ENCODE measurements at places on chromosomes 5 and 9.
A peak's percentile ranks its signal among the peaks of the same experiment; 100 is the strongest.

DNA sequence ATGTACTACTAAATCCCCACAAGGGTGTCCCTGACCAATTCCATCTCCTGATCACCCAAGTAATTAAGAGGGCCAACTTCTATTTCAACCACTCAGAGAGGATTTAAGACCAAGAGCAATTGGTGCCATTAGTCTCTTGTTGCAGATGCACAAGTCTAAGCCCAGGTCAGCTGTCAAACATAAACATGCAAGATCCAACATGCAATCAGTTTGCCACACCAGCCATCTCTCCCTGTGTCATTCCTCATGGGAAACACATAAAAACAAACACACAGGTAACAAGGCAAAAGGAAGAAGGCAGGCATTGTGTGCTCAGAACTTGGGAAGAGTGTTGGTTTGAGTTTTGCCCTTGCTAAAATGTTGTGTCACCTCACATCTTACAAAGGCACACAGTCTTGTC, 139.2 kb downstream of the SPOCK1 start:
- DNase-seq: no peak

DNA sequence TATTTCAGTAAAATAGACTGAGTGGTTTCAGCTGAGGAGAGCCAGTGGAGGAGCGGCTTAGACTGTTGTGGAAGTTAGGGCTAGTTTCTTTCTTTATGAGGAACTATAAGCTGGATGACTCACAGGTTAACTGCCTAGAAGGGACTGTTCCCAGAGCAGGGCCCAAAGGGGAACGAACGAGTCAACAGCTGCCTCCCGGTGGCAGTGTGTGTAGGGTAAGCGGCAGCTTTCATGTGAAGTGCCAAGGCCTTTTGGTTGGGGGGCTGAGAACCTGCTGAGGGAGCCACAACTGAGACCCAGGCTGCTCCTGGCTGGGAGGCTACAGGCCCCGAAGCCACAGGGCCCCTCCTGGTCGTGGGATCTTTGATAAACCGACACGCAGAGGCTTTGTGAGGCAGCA, 7.0 kb downstream of the SQSTM1 start:
- no peak for DNase-seq

- DNase-seq: no peak
These were observed 7.2 kb downstream of the ERP44 start for GRCh38 chr9:100091650-100092049.

DNA sequence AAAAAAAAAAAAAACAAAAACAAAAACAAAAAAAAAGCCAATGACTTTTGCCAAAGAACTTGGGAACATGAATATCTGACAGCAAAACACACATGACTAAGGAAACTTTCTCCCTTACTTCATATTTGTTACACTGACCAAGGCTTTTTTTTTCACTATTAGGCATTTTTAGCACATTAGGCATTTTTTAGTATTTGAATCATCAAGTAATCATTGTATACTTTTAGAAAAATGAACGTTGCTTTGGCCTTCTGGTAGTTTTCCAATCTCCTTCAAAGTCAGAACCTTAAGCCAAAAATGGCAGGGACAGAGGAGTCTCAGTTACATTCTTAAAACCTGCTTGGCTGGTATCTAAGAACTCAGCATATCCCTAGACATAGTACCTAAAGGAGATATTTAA, 19.3 kb downstream of the NREP start:
- DNase-seq: peak; percentile 17

DNA sequence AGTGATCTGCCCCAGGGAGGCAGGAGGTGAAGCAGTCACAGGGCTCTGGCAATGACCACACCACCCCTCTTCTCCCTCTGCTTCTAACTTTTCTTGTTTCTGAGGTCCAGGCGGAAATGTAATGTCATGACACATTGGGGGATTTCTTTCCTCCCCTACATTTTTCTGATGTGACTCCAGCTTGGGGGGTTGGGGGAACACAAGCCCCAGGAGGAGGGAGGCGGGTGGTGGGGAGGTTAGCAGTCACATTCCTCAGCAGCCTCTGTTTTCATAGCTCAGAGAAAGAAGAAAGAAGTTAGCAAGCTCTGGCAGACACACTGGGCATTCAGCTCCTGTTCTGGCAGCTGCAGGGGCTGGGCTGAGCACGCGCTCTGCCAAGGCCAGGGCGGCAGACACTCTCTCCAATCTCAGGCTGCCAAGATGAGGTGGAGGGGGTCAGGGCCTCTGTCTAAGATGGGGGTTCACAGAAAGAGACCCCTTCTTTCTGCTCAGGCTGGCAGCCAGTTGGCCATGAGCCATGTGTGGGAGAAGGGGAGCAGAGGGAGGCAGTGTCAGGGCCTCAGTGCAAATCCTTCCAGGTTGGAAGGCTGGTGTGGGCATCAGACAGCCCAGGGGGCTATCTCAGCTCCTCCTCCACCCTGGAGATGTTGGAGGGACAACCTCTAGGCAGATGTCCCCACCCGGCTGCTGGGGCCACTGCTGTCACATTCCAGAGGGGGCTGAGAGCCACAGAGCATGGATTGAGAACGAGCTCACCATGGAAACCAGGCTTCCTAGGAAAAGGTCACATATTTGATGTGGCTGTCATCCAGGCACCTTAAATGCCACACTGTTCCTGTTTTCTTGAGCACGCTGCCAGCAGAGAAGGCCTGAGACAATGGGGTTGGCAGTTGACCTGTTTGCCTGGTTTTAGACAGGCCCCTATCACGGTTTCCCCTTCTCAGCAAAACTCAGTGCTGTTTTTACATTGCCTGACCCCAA, 20.1 kb upstream of the PFDN1 start:
- DNase-seq: peak; percentile 90

DNA sequence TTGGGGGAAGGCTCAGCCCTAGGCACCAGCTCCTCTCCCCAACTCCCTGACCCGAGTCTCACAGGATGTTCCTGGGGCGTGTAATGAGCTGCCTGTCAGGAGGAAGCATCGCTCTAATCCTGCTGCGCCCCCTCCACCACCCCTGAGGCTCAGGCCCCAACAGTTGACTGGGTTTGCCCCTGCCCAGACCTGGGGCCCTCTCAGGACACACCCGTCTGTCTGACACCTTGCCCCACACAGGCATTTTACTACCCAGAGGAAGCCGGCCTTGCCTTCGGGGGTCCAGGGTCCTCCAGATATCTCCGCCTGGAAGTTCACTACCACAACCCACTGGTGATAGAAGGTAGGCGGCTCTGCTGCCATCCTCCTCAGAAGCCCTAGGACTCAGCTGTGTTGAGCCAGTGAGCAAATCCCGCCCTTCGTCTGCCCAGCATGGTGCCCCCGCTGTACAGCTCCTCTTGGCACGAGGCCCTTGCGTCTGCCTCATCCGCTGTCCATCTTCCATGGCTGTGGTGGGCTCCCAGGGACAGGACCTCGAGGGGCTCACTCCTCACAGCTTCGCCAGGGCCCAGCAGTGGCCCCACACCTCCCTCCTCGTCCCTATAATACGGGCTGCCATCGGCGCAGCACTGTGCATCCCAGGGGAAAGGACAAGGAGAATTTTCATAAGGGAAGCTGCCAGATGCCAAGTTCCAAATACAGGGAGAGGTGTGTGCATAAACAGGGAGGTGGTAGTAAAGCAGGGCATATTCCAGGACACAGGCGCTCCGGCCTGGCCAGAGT, 8.0 kb downstream of the DBH start:
- DNase-seq: no peak

GRCh38 chr9:77847059-77847499, 184.5 kb downstream of the GNAQ start:
- DNase-seq: no peak

DNA sequence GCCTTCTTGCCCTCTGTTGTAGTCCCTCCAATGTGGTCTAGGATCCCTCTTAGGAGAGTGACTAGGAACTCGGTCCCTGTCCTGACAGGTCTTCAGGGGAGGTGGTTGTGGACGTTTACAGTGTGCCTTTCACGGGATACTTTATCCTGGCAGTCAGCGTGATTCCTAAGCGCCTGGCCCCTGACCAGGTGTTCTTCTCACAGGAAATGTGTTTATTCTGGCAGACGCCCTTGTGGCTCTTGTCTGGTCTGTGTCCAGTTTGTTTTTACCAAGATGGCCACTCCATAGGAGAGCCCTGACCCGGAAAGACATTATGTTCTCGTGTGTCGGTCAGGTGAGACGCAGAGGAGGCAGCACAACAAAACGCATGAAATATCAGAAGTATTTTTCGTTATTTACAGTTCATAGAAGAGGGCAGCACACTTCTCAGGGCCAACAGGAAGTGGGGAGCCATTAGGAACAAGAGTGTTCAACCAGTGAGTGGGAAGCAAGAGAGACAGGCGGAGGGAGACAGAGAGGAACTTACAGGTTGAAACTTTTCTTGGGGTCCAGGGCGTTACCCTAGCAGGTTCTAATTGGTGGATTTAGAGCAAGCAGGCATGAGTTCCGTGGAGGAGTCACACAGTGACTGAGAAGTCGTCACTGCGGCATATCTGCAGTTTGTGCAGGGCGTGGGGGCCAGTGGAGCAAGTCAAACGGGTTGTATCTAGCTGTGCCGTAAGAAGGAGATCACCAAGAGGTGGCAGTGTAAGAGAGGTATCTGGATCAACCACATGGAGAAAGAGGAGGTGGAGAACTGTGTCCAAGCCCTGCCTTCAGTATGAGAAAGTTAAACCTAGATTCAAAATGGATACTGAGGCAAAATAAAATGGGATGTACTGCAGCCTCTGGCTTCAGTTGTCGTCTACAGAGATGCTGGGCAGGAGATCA, 412.9 kb downstream of the ZSWIM6 start:
- DNase-seq: no peak

- no peak for DNase-seq
These were observed 150.4 kb downstream of the ARHGEF28 start for GRCh38 chr5:73776405-73776804.

DNA sequence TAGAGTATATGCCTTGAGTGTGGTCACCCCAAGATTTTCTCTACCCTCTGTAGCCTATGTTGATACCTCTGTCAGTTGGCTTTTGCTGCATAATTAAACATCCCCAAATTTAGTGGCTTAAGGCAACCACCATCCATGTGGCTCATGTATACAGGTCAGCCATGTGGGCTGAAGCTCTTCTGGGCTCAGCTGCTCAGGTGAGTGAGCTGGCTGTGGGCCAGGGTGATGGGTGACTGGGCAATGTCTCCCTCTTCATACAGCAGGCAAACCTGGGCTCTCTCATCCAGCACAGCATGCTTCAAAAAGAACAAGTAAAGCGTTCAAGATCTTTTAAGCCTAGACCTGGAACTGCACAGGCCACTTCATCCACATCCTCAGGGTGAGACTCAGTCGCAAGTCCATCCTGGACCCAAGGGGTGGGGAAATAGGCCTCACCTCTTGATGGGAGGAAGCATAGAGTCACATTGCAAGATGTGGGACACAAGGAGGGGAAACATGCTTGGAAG, 188.2 kb upstream of the TAS2R1 start:
- DNase-seq: no peak

GRCh38 chr5:149757956-149758355, 27.8 kb downstream of the PPARGC1B start:
- DNase-seq: no peak

DNA sequence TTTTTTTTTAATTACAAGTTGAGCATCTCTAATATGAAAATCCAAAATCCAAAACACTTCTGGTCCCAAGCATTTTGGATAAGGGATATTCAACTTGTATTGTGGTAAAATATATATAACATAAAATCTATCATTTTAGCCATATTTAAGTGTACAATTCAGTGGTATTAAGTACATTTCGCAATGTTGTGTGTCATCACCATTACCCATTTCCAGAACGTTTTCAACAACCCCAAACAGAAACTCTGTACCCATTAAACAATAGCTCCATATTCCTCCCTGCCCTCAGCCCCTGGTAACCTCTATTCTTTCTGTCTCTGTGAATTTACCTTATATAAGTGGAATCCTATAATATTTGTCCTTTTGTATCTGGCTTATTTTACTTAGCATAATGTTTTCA, 24.9 kb downstream of the TICAM2 start:
- no peak for DNase-seq

GRCh38 chr5:171914726-171915338, 91.6 kb downstream of the FBXW11 start:
- no peak for DNase-seq

GRCh38 chr5:179301796-179302195, 43.5 kb downstream of the ADAMTS2 start:
- DNase-seq: no peak

GRCh38 chr9:9914174-9914573, 698.6 kb downstream of the PTPRD start:
- no peak for DNase-seq

Data from AG20443 (cell line).